Osteocyte (in vitro differentiated cells): ENCODE measurements at places on chromosomes 1 and 21. TPM values are rescaled to one million over a fixed set of nuclear protein-coding genes. Genes with fewer than 3 reads are reported as not detected.

Gene DPYD
- 42.8 and 44.0 TPM in 2 replicates for total RNA-seq

Gene GLUL
- total RNA-seq: 253 and 267 TPM in 2 replicates

DNA sequence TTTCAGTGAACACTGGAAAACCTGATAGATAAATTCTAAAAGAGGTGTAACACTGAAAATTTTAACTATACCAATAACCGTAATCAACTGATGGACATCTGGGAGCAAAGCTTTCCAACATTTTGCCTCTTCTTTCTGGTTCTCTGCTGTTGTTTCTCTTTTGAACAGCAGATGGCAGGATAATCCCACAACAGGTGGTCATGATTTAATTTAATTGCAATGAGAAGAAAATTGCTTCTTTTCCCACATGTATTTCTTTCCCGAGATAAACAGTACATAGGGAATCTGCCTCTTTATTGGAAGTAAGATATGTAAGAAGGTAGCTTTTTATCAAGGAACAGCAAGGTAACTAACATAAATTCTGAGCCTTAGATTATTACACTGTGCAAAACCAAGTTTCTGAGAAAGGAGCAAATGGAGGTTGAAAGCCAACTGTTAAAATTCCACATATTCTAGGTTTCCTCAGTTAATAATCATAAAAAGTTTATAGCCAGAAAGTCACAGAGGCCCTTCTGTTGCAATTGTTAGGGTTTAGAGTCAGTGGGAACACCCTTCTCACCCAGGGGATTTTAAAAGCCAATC, 72.9 kb downstream of the RPS6KA1 start:
- H3K36me3 ChIP-seq: no peaks in the 10 kb centered on the region
- H3K4me1 ChIP-seq: no peaks in the 10 kb centered on the region
- no peak overlapping the region for H3K27ac ChIP-seq
- peaks cover 31% of the 10 kb centered on the region for H3K27me3 ChIP-seq
- H3K4me3 ChIP-seq: no peak overlapping the region

- H3K27ac ChIP-seq: peak overlapping the region; percentile 98
- peaks cover 68% of the 10 kb centered on the region for H3K4me1 ChIP-seq
- H3K27me3 ChIP-seq: no peaks in the 10 kb centered on the region
- DNase-seq: peak; percentile 89
- H3K4me3 ChIP-seq: peak overlapping the region; percentile 94
- peaks cover 11% of the 10 kb centered on the region for H3K36me3 ChIP-seq
Observed at GRCh38 chr1:94926126-94926914, 590 bp downstream of the CNN3 start.

GRCh38 chr1:192538407-192539296, 36.9 kb upstream of the RGS1 start:
- H3K4me3 ChIP-seq: peak overlapping the region; percentile 15
- no peaks in the 10 kb centered on the region for H3K27me3 ChIP-seq
- no peaks in the 10 kb centered on the region for H3K36me3 ChIP-seq
- no peak for DNase-seq
